ENCODE measurements at places on chromosomes 5 and 9.
A peak's percentile ranks its signal among the peaks of the same experiment; 100 is the strongest.

DNA sequence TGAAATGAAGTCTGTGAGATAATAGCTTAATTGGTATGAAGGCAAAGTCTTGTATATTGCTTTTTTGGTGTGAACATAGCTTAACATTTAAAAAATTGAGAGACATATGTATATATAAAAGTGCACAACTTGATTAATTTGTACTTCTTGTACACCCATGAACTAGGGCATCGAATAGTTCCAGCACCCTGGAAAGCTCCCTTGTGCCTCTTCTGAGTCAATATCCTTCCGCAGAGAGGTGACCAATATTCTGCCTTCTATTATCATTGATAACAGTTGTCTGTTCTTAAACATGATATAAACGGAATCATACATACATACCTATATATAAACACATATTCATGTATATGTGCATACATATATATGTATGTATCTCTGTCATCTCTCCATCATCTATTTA lies 185.4 kb downstream of the PHF2 start:
- DNase-seq: no peak

DNA sequence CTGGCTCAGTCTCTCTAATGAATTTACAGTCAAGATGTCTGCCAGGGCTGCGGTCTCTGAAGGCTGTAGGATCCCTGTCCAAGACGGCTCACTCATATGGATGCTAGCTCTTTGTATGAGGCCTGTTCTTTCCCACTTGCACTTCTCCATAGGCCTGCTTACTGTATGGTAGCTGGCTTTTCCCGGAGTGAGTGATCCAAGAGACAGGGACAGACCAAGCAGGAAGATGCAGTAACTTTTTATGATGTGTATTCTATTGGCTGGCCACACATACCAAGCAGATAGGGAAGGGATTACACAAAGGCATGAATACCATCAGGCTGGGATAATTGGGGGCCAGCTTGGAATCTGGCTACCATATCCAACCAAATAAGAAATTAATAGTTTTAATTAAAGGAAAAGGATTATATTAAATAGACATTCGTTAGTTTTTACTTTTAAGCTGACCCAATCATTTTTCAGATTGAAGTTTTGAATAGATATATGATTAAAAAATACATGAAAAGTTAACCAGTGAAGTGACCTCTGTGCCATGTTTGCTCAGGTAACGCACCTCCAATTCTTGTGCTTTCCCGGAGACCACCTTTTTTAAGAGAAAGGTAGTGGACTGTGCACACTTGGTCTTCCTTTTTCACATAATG lies 20.6 kb downstream of the NSD1 start:
- no peak for DNase-seq

DNA sequence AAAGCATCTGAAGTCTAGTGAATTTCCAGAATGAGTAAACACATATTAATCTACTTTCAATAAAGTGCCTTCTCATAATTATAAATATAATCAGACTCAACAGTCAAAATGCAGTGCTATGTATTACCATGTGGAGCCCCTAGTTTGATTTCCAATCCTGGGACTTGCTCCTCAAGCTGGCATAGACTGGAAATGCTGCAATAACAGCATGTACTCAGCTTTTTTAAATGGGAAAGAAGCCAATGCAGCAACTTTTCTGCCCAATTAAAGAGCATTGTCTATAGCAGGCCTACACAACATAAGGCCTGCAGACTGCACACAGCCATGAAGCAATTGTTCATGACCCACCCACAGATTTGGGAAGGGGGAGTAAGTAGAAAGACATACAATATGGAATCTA lies 103.2 kb downstream of the NR2F1-AS1 start:
- no peak for DNase-seq

DNA sequence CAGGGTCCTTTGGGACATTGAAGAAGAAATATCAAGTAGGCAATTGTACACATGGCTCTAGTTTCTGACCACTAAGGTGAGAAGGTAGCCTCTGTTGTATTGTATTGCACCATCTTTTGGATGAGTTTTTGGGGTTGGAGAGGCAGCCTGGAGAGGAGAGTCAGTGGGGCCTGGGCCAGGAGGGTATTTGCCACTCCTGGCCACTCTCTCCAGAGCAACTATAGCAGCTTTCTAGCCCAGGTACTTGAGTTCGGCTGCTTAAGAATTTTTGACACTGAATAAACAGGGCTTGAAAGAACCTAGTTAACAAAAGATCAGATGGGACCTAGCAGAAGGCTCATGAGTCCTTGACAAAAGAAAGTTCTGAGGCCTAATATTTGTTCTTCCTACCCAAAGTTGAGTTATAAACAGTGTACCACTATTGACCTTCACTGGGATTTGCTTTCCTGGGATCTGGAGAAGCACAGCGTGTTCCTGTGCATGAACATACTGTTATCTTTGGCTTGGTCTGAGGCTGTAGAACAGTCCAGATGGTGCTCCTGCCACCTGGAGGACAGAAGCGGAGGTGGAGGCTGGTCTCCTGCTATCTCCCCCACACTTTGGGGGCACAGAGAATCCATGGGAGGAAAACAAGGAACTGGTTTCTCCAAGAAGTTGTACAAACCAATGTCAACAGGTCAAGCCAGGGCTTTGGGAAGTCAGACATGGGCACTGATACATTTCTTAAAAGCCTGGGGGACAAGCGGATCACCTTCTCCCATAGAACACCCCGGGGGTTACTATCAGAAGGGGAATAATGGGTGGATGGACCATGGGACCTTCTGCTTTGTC lies 110.4 kb upstream of the LIFR start:
- DNase-seq: no peak

- no peak for DNase-seq
Observed at GRCh38 chr5:118353970-118354369, 634.4 kb downstream of the DTWD2 start.

GRCh38 chr5:68015381-68016302 lies 199.9 kb upstream of the PIK3R1 start:
- peak; percentile 17 for DNase-seq
